MG63 (cell line): ENCODE measurements at places on chromosomes 7 and 10.

- DNase-seq, result no peak
Measured at GRCh38 chr10:692682-693351, 3.3 kb upstream of the DIP2C start.

DNA sequence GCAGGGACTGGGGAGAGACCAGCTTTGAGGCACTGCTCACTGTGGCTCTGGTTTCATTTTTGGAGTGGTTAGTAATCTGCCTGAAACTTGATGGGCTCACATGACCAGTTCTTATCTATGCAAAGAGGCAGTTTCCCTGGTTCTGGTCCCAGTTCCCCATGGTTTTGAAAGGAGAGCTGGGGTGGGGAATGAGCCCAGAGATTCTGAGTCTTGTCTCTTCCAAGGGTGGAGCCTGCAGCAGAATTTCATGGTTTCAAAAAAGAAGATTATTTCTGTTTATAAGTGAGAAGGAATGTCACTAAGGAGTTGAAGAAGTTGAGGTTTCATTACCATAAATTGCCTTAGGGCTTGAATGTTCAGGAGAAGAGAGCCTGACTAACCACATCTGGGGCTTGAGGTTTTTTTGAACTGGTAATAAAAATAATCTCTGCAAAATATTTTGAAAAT is 190.2 kb upstream of the HABP2 start:
- peak; percentile 56 for DNase-seq

- no peak for DNase-seq
Measured at GRCh38 chr7:157687158-157687557, 350.4 kb downstream of the DNAJB6 start.

DNA sequence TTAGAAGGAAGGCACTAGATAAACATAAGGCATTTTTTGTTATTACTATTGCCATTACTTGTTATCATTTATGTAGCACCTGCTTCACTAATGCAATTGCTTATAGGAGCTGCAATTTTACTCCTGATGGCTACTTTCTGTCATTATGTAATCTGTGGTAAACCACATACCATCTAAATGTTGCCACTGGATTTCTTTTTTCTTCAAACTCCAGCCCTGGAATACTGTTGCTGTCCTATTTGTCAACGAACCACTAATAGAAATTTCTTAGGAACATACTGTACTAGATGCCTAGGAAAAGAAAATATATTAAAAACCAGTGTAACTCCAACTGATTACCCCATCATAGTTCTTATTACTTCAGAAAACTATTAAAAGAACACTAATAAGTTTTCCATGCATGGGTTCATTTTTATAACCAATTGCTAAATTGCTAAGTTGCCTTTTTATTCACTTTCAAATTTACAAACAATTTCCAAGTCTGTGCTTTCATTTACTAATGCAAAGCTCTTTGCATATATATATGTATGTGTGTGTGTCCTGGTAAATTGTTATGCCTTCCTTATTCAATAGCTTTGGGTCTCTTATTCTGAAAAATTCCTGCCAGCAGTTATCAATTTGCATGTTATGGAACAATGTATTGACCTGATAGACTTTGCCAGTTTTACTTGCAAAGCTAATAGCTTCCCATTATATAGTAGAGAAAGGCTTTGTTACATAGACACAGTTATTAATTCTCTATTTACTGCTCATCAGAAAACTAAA is 287.4 kb downstream of the EXOC4 start:
- DNase-seq, result no peak

- no peak for DNase-seq
Measured at GRCh38 chr7:88331322-88331721, 24.6 kb upstream of the STEAP4 start.

GRCh38 chr7:80231707-80232106 is 97.1 kb downstream of the GNAI1 start:
- no peak for DNase-seq

DNA sequence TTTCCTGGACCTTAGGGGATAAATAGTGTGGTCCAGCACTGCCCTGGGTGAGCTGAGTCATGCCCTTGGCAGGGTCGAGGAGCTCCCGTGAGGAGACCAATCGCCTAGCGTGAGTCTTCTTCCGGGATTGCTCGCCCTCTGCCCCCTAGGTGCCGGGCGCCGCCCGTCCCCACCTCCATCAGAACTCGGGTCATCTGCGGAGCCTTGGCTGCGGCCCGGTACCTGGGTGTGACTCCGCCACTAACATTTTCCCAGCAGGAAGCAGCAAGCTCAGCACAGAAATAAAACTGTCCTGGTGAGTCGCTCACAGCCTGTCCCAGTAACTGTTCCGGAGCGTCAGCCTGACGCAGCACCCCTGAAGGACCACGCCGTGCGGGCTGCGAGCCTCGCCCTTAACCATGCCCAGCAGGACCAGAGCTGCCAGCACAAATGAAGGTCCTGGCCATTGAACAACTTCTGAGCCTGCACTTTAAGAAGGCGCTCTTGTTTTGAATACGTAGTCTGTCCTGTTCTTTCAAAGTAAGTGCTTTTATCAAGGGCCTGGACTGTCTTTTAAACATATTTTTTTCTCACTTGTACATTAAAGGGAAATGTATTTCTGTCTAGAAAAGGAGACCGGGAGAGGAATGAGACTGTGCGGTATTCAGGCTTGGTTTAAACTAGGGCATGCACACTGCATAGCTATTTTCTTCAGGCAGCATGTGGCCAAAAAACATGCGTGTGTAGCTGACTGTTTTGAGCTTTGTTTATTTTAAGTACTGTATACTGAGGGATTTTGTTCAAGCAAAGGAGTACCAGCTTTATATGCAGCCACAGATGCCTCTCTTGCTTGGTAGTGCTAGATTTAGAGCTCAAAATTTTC is 136.7 kb downstream of the HECW1 start:
- DNase-seq, result peak; percentile 98

DNA sequence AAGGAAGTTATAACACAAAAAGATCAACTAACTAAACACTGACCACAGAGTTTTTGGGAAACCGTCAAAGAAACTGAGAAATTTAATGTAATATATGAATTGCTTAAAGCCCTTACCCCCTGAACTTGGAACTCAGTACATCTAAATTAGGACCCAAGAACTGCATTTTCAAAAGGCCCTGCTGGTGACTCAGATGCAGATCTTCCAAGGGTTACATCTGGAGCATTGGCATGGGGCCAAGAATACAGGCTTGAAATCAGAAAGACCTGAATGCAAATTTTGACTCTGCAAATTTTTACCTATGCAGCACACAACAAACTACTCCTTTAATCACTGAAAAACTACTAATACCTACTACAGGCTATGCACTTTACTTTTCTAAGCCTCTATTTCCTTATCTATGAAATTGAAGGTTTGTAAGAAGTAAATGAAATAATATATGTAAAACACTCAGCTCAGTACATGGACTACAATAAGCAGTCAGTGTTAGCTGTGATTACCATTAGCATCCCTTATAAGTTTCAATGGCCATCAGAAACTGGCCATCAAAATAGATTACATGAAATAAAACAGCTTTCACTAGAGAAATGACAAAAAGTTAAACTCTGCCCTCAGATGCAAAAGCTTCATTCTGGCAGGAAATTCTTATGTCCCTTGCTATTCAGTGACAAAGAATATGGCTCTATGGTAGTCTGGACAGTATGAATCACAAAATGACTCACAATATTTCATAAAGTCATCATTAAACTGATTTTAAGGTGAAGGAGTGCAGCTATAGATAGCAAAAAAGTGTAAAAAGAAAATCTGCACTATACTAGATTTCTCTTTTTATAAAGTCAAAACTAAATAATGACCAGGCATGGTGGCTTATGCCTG is 43.6 kb downstream of the NSUN6 start:
- peak; percentile 70 for DNase-seq

GRCh38 chr7:22594020-22594419 is 94.0 kb upstream of the STEAP1B start:
- no peak for DNase-seq

- no peak for DNase-seq
Measured at GRCh38 chr10:12358863-12359564, 9.7 kb downstream of the CAMK1D start.

GRCh38 chr10:68106656-68107055 is 2.6 kb upstream of the MYPN start:
- DNase-seq, result peak; percentile 65

DNA sequence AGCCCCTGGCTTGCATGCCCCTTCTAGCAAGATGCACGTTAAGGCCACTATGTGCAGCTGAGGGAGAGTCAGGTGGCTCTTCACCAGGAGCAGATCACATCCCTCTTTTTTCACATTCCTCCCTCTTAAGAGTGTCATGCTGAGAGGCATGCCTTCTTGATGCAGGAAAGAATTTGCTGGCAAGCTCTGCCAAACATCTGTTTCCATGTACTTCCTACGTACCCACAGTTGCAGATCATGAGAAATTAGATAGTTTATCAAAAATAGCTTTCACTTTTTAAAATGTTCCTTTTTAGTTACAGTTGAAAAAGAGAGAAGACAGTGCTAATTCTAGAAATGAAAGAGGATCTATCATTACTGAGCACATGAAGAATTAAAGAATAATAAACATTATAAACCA is 79.7 kb upstream of the ZNF722 start:
- DNase-seq, result no peak

- no peak for DNase-seq
Measured at GRCh38 chr10:113555751-113556150, 2.9 kb downstream of the HABP2 start.
